Stimulated activated CD4-positive, alpha-beta T cell treated with anti-CD3 and anti-CD28 coated beads, Interleukin-15, amount 100 ng/mL, for 1 hour (primary cell): ENCODE measurements at places on chromosomes 4 and X.

DNA sequence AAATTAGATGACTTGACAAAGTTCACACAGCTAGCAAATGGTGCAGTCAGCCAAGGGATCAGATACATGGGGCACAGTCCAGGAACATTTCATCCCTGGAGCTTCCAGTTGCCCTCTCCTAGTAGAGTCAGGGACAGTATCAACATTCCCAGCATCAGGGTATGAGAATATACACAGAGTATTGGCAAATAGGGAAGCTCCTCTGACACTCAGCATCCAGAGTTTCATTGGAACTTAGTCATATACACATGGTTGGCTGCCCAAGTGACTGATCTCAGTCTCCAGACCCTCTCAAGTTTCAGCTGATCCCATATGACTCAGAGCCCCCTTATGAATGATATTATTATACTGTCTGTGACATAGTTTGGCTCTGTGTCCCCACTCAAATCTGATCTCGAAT is 13.7 kb upstream of the KCTD8 start:
- DNase-seq: no peak

DNA sequence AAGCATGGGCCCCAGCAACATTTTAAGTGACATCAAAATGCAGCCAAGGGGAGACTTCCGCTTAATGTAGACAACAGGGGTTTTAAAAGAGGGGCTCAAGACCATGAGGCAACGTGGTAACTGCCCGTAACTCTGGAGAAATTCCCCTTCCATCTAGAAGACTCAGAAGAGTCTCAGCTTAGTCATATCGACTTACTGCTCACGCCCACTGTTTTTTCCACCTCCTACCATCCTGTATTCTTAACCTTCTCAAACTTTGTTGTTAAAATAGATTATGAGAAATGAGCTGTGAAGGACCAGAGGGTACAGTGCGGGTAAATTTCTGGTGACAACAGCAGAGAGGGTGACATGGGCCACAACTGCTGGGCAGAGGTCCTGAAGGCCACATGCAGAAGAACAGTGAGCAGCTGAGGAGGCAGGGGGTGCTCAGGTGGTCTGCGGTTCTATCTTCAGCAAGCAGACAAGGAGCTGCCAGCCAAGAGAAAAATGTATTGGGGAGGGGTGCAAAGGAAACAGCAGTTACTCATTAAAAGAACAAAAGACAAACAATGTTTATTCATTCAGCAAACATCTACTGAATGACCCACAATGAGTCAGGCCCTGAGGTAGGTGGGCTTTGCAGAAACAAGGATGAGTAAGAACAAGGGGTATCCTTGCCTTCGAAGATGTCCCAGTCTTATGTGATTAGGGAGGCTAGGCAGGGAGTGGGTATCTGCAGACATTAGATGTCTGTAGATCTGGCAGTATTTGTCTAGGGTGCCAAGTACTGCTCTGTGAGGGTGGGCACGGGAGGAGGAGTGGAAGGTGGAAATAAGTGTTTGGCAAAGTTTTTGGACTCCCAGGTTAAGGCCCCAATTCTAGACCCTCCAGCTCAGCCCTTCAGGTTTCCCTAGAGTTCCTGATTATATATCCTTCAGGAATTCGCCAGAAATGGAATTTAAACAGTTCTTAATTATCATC is 175.3 kb downstream of the TSPAN5 start:
- DNase-seq: no peak

- DNase-seq: no peak
Observed at GRCh38 chr4:128338634-128339355, 51.2 kb upstream of the PGRMC2 start.

DNA sequence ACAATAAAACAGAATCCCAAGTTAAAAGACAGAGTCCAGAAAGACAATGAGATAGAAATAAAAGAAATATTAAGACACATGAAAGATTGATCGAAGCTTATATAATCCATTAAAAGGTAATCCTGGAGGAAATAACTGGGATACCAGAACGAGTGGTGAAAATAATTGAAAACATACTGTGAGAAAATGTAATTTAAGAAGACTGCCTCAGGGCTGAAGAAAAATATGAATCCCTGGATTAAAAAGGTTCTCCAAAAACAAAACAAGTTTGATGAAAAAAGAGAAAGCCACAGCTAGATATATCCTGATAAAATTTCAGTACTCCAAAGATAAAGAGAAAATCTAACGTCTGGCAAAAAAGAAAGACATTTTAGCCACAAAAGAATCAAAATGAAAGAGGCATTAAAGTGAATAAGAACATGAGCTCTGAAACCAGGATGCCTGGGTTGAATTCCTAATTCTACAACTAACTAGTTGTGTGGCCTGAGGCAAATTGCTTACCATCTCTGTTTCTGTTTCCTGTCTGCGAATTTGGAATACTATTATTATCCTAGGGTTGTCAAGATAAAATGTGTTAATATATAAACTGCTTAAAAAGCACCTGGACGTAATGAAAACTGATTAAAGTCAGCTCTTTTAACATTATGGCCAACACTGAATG is 5.5 kb downstream of the DDX60L start:
- no peak for DNase-seq

DNA sequence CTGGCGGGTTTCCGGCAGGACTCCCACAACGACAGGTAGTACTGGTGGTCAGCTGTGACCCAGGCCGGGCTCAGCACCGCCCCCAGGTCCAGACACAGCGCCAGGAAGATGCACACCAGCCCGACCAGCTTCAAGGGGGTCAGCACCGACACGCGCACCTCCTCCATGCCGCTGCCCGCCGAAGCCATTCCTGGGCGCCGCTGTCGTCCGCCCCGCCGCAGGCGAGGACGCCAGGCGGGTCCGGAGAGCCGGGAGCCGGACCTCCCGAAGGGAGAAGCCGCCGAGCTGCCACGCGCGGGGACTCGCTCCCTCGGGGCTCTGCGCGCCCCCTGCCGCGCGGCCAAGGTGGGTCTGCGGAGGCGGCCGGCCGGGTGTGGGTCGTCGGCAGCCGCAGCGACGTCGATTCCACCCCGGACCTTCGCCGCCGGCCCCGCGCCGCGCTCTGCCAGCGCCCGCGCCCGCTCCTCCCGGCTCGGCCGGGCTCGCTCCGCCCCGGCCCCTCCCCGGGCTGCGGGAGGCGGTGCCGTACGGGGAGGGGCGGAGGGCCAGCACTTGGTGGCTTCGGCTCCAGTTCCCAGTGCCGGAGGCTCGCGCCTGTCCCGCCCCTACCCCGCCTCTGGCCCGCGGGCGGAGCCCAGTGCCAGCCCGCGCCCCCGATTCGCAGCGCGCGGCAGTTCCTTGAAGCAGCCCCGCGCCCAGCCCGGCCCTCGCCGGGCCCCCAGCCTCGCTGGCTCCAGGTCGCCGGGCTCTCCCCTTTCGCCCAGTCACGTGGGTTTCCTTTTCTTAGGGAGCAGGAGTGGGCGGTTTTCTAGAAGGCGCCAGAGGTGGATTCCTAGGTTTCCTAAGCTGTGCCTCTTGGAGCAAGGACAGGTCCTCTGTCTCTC is at the start of gene TMEM47:
Gene TMEM47 (minus strand): TSS at position 444 of the 884 bp plus-strand sequence. CDS start 256 bp downstream, at position 188.
- DNase-seq: no peak

DNA sequence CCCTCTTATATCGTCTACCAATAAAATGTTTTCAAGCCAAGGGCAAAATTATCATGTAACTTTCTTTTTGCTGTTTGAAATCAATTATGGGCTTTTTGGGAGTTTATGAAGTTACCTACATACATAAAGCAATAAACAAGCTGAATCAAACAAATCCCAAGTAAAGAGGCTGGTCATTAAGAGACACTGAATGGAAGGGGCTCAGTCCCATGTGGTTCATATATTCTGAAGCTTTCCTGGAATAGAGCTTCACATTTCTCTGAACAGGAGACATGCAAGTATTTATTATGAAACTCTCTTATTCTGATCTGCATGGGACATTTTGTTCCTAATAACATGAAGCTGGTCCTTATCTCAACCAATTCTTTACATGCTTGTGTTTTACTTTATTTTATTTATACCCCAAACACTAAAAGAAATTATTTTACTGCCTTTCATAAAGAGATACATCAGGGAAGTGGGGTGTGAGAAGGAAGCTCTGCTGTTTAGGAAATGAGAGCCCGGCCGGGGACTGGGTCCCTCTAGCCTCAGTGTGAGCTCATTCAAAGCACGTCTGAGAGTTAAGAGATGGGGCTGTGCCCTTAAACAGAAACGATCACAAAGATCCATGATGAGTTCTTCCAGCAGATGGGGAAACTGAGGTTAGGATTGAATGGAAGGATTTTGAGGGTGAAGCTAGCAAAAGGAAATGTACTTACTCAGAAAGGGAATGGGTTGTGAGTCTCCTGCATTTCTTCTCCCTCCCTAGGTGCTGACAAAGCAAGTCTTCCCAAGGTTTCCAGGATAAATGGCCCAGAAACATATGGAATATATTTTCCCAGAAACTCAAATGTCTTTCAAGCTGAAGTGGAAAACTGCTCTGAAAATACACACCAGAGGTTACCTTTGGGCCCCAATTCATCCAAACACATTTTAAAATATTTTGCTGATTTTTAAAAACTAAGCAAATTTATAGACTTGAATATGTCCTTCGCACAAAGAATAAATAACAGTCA is 93.1 kb upstream of the LNX1 start:
- no peak for DNase-seq

GRCh38 chr4:112802780-112803179 is 165.8 kb downstream of the LARP7 start:
- DNase-seq: no peak

GRCh38 chrX:23035493-23035892 is 35.7 kb downstream of the DDX53 start:
- DNase-seq: no peak

GRCh38 chr4:38904090-38904666 is 36.6 kb downstream of the FAM114A1 start:
- DNase-seq: no peak

- DNase-seq: no peak
Observed at GRCh38 chr4:38069271-38069760, 109.1 kb downstream of the PTTG2 start.

- DNase-seq: no peak
Observed at GRCh38 chr4:142549726-142550463, 296.2 kb downstream of the INPP4B start.

GRCh38 chr4:122700178-122700725 is 32.3 kb upstream of the BBS12 start:
- no peak for DNase-seq

DNA sequence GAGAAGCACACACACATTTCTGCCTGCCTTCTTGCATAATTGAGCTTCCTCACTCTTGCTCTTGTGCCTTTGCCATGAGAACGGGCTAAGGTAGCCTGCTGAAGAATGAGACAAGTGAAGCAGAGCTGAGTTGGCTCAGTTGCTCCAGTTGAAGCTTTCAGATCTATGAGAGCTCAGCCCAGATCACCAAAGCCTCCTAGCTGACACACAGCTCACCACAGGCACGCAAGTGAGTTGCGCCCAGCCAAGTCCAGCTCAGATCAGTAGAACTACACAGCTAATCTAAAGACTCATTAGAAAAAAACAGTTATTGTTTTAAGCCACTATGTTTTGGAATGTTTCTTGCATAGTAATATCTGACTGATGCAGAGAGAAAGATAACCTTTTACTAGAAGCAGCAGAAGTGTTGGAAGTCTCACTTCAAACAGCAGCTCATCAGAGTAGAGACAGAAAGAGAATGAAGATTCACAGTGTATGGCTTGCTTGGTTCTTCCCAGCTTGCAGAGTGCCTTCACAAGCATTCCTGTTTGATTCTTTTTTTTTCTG is 362.4 kb downstream of the MID1IP1 start:
- no peak for DNase-seq

GRCh38 chr4:181766061-181766548 is 477.1 kb upstream of the TENM3 start:
- no peak for DNase-seq
